H9 (cell line): ENCODE measurements at places on chromosomes 2 and 18. TPM values are rescaled to one million over a fixed set of nuclear protein-coding genes. Genes with fewer than 3 reads are reported as not detected.
A peak's percentile ranks its signal among the peaks of the same experiment; 100 is the strongest.

DNA sequence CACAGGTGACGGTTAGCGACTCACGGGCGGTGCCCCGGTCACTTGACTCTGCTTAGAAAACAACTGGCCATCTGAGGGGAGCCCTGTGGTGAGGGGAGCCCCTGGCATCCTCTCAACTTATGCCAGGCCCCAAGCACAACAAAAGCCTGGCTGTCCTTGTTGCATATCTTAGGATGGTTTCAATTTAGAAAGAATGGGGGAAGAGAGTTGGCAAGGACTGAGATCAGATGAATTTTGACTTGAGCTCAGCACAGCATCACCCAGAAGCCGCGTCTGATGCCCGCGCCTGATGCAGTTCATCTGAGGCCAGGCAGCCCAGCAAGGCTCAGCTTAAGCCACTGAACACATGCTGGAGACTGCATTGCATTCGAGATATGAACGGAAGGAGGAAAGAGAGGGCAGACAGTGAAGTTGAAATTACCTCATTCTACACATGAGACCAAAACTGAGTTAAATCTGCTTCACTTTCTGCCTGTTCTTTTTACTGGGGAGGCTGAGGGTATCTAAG, 36.8 kb downstream of the MYT1L start:
- no peak for DNase-seq

- peak; percentile 90 for DNase-seq
These were observed 308.9 kb downstream of the PDE11A start for GRCh38 chr2:177763531-177764265.

- DNase-seq, result no peak
These were observed 84.3 kb upstream of the MAP4K4 start for GRCh38 chr2:101613056-101613704.

- DNase-seq, result no peak
These were observed 37.0 kb upstream of the NOSTRIN start for GRCh38 chr2:168765401-168765800.

Gene GALNT3
- total RNA-seq, result 17.3 and 18.5 TPM in 2 replicates

Gene UGT1A3
- not detected in 2 replicates for total RNA-seq

- DNase-seq, result no peak
These were observed 33.6 kb upstream of the SMAD2 start for GRCh38 chr18:47964053-47964452.

DNA sequence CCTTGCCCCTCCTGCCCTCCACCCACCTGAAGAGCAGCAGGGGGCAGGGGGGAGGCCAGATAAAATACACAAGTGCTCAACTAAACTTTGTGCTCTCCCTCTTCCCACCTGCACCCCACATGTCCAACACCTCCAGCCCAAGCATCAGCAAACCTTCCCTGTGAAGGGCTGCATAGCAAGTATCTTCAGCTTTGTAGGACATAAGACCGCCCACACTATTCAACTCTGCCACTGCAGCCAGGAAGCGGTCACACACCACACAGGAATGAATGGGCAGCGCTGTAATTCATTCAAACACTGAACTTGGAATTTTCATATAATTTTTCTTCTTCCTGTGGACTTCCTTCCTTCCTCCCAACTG, 27.5 kb downstream of the TFCP2L1 start:
- no peak for DNase-seq

Gene MREG
- 21.0 and 21.8 TPM in 2 replicates for total RNA-seq

Gene NEU2
- not detected in 2 replicates for total RNA-seq

DNA sequence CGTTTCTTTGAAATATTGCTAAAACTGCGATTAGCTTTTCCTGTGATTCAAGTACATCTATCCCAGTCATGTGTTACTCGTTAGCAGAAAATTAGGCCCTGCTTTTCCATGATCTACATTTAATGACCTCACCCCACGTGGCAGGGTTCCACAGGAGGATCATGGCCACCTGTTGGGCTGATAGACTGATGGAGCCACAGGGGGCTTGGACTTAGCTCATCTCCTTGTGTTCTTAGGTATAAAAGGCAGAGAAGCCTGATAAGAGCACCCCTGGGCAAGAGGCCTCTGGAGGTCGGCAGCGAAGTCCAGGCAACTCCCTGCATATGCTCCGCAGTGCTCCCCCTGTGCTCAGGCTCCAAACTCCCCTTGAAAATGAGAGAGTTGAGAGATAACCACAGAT, 12.9 kb downstream of the FZD7 start:
- DNase-seq, result no peak

Gene SERPINB12
- not detected in 2 replicates for total RNA-seq

Gene SLC4A5
- total RNA-seq, result 0.42 and 0.50 TPM in 2 replicates

GRCh38 chr2:190408538-190409271, 550 bp downstream of the MFSD6 start:
- peak; percentile 38 for DNase-seq

Gene SLC25A12
- 10.1 and 10.8 TPM in 2 replicates for total RNA-seq

DNA sequence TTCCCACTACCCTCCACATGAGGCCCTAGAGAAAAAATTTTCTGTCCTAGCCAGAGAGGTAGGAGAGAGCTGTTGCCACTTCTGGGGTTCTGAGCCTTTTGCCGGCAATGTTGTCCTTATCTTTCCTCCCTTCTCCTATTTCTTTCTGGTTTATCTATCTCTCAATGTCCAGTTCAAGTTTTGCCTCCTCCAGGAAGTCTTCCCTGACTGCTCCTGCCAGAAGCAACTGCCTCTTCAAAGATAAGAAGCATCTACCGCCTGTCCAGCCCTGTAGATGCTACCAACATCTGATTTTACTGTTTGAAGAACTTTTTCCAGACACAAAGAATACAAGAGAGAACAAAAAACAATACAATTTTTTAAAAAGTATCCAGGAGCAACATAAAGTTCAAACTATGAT, 220.8 kb upstream of the KLHL29 start:
- no peak for DNase-seq

Gene AQP12B
- not detected in 2 replicates for total RNA-seq

DNA sequence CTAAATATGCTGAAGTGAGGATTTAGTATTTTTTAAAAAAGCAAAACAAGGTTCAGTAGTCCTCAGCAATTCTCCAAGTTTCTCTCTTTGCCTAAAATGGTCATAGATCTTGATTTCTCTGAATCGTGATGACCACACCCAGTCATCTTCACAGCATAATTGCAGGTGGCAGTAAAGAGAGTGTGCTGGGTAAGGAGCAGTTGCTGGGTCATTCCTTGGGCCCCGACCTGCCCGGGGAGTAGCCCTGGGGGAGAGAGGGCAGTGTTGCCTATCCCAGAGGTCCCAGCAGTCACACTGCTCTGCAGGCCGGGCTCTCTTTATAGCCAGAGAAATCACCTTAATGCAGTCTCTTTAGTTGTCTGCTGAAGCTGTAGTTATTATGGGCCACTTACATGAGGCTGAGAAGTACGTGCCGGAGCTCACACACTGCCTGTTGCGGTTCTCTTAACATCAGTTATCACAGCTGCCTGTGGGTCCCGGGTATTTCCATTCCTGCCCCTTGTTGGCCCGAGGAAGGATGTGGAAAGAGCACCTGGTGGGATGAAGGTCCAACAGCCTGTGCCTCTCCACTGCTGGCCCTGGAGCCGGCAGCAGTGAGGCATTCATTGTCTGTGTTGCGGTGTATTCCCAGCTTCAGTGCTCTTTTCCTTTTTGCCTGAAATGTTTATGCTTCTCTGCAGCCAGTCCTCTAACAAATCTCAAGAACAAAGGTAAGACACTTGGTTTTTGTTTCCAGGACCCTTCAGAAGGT, 230.1 kb downstream of the ALPK2 start:
- DNase-seq, result peak; percentile 24

DNA sequence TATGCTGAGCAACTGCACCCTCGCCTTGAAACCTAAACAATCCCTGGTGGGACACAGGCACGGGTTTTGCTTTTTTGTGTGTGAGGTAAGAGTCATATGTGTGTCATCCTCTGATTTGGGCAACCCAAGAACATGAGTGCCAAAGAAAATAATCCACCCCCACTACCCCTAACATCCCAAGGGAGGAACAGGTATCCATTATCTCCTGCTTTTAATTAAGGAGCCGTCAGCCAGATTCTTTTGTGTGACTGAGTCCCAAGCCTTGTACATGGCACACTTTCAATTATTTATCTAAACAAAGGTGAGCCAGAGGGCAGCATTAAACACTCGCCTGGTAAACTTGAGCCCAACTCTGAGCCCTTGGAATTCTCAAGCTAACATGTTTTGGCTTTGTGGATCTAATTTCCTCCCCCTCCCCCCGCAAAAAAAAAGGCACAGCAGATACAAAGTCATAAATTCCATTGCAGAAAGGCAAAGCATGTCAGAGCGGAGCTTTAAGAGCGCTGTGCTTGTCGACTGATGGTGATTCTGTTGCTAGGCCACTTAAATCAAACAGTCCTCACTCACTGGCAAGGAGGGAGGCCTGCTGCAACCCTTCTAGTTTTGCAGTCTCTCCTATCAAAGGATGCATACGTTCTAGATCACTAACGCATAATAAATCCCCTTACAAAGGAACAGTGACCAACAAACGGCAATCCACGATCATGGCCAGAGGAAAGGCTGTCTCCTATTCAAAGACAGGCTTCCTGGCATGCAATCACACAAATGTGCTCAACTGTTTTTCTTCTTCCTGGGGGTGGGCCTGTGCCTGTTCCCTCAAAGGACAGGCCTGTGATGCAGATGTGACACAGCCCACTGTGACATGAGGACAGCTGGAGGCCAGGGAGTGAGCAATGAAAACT, 143.5 kb upstream of the LMAN1 start:
- DNase-seq, result no peak
